MG63 (cell line): ENCODE measurements at places on chromosomes 2 and 18.

GRCh38 chr2:55718165-55719008 lies 24.7 kb upstream of the PNPT1 start:
- DNase-seq: no peak

DNA sequence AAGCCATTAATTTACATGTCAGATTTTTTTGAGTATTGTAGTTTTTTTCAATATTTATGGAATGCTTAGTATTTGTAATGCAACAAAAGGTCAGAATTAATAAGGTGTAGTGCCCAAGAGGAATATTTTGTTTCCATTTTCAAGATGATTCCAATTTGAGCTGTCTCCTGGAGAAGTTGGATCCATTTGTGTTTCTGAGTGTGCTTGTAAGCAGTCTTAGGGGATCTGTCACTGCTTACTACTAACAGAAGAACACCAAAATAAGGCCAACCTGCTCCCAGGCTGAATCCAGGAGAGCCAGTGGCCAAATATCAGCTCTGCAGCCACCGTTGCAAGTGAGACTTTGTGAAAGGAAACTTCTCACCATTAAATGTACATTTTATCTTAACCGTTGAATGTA lies 129.9 kb downstream of the AGAP1 start:
- DNase-seq: no peak

DNA sequence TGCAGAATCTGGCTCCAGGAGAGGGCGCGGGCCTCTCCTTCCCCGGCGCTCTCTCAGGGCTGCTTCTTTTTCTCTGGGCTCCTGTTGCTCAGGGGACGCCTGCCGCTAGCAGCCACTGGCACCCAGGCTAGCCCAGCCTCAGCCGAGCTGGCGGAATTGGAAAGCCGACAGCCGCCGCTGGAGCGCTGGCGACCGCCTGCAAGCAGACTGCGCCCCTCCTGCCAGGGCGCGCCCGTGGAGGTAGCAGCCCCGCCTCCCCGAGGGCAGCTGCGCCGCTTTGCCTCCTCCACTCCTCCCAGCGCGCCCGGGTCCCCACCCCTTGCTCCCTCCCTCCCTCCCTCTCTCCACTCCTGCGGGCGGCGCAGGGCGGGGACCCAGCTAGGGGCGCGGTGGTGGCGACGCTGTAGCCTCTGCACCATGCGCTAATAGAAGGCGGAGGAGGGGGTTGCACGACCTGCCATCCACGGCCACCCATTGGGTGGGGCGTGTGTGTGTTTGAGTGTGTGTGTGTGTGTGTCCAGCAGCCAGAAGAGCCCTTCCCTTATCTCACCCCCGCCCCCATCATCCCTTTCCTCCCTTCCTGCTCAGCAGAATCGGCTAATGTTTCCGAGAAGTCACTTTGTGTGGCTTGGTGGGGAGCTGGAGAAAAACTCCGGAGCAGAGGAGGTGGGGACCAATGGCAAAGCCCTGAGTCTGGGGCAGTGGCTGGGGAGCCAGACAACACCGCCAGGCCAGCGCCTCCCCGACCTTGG lies at the start of gene SCN9A:
Gene SCN9A (minus strand): TSS at position 209 of the 752 bp plus-strand sequence. CDS start 64,188 bp downstream, outside the sequence.
- DNase-seq: peak; percentile 89

DNA sequence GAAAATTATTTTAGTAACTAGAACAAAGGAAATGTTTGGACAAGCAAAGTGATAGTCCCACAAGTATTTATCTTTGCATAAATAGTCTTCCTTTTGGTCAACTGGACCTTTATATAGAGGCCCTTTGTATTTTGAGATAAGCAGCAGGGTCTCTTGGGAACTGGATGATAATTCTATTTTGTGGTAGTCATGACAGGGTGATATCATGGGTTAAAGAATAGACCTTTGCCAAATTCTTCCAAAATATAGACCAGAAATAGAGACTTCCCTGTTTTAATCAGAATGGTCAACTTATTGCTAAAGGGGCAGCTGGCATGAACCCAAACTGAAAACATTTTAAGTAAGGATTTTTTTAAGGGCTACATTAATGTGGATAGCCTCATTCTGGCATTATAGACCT lies 10.5 kb downstream of the PLEK start:
- DNase-seq: no peak

- no peak for DNase-seq
Measured at GRCh38 chr2:70514612-70515055, 39.0 kb downstream of the TGFA start.
